NCI-H526 treated with DMSO at 0.1 percent for 48 hours (cell line): ENCODE measurements at places on chromosomes 16 and 17.

GRCh38 chr16:78763821-78764440, 664.5 kb downstream of the WWOX start:
- DNase-seq = no peak

GRCh38 chr17:20092973-20093626, 83.9 kb downstream of the SPECC1 start:
- DNase-seq = peak; percentile 7

GRCh38 chr17:69466905-69467667, 52.6 kb downstream of the MAP2K6 start:
- DNase-seq = no peak

DNA sequence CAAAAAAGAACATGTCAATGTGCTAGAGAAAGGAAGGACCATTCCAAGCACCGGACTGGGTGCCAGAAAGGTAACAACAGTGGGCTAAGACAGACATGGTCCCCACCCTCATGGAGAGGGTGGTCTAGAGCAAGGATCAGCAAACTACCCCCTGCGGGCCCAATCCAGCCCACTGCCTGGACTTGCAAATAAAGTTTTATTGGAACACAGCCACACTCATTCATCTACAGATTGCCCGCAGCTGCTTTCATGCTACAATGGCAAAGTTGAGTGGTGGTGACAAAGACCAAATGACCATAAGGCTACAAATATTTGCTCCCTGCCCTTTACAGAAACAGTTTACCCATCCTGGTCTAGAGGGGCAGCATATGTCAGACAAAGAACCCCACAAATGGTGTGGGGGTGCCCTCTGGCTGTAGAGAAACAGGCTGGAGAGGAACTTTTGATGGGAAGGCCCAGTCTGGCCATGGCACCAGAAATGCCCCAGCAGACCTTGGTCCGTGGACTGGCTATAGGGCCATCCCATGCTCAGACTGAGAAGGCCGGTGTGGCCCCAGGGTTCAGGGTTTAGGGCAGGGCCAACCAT, 15.2 kb downstream of the CDH5 start:
- no peak for DNase-seq

DNA sequence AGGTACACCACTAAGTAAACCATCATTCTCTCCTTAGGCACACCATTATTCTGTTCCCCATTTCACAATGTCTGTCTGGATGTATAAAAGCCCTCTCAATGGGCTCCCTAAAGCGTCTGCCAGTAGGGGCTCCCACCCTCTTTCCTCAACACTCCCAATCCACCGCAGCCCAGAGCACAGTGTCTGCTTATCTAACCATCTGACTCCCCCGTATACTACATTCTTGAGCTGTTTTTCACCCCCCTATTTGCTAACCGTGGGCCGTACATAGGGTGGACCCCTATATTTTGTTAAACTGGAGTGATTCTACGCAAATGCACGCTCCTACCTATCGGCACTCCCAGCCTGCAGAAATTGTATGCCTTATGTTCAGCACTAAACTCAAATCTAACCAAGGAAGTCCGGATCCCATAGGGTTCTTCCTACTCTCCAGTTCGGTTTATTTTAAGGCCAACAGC, 685 bp upstream of the PSMD3 start:
- DNase-seq = peak; percentile 46

DNA sequence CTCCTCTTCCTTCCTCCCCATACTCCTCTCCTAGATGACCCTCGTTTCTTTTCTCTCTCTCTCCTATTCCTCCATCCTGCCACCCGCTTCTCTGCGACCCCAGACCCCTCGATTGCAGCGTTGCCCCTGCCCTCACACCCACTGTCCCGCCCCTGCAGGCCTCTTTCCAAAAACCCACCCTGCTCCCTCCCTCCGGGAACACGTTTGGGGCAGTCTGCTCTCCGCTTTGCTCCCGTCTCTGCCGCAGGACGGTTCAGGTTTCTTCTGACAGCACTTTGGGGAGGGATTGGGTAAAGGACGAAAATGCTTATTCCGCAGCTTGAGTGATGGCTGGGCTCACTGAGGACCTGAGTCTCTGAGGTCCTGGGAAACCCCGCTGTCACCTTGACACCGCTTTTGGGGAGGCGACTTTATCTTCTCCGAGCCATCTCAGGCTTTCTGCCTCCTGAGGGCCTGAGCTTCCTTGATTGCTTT, 690 bp downstream of the NDE1 start:
- DNase-seq = no peak

DNA sequence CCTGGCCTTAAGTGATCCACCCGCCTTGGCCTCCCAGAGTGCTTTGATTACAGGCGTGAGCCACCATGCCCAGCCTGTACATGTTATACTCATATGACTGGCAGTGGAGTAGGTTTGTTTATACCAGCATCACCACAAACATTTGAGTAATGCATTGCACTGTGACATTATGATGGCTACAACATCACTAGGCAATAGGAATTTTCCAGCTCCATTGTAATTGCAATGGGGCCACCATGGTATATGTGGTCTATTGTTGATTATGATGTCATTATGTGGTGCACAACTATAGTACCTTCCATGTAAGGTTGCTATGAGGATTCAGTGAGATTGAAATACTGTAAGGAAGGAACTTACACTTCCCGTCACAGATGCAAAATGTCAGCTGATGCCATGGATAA, 168.9 kb downstream of the COPRS start:
- DNase-seq = no peak

GRCh38 chr16:80260906-80261311, 279.9 kb upstream of the DYNLRB2 start:
- DNase-seq = no peak

GRCh38 chr17:78852709-78853121, 12.1 kb upstream of the USP36 start:
- no peak for DNase-seq

DNA sequence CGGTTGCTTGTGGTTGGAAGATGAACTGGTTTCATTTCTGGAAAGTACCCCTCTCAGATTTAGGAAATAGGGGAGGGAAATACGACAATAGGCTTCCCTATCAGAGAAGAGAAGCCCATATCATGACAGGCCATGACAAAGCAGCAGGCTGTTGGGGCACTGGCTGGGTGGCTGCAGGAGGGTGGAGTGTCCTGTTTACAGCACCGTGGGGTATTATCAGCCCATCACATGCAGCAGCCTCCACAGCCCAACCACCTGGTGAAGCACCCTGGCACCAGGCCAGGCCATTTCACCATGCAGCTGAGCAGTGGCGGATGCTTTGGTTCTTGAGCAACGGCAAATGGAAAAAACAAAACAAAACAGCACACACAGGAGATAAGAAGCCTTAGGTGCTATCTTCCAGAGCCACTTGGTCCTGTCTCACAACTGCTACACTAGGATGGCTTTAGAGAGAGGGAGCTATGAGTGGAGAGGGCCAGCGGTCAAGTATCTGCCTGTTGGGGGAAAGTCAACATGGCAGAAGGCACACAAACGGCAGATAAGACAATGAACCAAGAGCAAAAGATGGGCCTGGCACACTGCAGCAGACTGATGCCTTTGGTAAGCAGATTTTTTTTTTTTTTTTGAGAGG, 24.2 kb downstream of the FAM117A start:
- no peak for DNase-seq
